ENCODE measurements at places on chromosomes 3 and 15. TPM values are rescaled to one million over a fixed set of nuclear protein-coding genes. Genes with fewer than 3 reads are reported as not detected.

DNA sequence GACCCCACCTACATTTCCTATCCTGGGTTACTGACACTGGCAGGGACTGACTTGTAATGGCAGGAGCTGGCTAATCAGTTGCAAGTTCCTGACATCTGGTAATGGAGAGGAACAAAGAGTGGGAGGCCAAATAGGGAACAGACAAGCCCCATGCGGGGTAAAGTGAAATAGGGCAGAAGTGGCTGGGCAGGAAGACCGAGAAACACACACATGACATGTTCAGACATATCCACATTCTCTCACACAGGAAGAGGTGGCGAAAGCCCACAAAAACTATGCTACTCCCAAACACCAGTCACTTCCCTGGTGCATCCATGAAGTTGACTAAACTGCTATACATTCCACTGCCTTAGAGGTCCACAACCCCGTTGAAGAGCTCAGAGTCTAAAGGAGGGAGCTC is 394.1 kb upstream of the TBL1XR1 start:
- no peak for DNase-seq

- no peak for DNase-seq
Measured at GRCh38 chr3:138694287-138695007, 85.9 kb downstream of the FAIM start.

- no peak for DNase-seq
Measured at GRCh38 chr3:73504239-73504638, 120.5 kb downstream of the PDZRN3 start.

DNA sequence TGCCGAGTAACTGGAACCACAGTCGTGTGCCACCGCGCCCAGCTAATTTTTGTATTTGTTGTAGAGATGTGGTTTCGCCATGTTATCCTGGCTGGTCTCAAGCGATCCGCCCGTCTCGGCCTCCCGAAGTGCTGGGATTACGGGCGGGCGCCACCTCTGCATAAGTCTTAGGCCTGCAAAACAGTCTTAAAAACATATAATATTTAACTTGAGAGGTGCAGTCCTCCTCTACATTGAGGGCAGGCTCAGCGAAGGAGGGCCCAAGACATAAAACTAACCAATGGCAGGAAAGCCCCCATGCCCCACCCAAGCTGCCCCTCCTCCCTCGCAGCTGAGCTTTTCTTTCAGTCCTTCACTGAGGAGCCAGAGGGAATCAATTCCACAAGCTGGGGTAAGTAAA is at the start of gene SLC28A2:
Gene SLC28A2, plus strand, starts transcription at position 347 of the 400 bp plus-strand sequence. CDS start 982 bp downstream, outside the sequence.
- DNase-seq: no peak

DNA sequence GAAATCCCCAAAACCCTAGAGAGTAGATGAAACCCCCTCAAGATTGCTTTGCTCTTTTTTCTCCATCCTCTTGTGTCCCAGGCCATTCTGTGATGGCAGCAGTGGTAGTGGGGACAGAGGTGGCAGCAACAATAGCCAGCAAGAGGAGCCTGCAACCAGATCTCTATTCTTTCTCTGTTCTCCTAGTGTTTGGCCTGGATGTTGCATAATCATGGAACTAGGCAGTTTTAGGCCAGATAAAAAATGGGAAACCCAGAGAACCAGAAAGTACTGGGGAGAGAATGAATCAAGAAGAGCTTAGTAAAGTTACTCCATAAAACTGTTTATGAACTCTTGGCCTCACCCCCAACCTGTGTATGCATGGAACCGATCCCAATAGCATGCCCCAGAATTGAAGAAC is 52.3 kb downstream of the CTNNB1 start:
- DNase-seq: no peak

GRCh38 chr3:186825294-186825821 is 17.2 kb upstream of the ADIPOQ start:
- no peak for DNase-seq

DNA sequence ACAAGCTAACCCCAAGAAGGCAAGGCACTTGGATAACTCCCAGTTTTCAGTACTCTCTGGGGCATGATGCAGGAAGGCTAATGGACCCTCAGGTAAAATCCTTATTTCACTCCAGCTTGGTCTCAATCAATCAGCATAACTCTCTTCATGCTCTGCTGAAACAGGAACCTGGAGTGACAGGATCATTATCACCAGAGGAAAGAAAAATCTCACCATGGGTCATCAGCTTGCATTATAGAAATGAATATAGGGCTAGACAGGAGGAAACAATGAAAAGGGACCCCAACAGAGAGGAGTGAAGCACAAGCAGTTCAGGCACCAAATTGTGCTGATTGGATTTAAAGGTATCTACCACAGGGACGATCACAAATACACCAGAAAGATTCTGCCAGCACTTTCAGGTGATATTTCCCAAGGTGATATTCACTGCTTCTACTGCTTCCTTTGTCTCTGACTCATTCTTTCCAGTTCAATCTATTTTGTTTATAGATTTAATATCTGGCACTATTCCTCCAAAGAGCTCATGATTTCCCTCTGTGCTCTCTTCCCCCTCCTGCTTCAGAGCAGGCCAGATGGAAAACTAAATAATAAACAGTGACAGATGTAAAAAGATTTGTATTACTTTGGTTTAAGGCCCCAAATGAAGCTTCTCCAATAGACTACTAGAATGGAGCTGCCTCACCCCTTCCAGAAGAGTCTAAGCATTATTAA is 22.9 kb upstream of the THUMPD3 start:
- no peak for DNase-seq

DNA sequence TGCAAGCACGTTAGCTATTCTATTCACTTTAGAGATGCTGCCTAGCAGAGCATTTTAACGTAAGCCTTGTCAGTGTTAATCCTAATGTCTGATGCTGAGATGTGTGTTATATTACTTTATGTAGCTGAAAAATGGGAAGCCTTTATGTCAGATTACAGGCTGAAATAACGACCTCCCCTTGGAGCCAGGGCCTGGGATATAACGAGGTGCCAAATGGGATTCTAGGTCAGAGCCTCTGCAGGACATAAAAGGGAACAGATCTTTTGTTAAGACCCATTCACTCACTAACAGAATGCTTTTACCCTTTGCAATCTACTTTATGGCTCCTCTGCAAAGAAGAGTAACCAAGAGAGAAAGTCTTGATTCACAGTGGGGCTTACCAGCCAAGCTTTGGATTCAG is 815.5 kb upstream of the CFAP20DC start:
- no peak for DNase-seq

- no peak for DNase-seq
Measured at GRCh38 chr15:88300089-88300488, 43.5 kb upstream of the NTRK3 start.

The TUSC7 gene
- total RNA-seq: not detected

The ERICH6 gene
- not detected for total RNA-seq

The ZNF148 gene
- total RNA-seq: 33.3 TPM

The GPR160 gene
- 16.1 TPM for total RNA-seq
